ENCODE measurements at places on chromosomes 1 and 21.

DNA sequence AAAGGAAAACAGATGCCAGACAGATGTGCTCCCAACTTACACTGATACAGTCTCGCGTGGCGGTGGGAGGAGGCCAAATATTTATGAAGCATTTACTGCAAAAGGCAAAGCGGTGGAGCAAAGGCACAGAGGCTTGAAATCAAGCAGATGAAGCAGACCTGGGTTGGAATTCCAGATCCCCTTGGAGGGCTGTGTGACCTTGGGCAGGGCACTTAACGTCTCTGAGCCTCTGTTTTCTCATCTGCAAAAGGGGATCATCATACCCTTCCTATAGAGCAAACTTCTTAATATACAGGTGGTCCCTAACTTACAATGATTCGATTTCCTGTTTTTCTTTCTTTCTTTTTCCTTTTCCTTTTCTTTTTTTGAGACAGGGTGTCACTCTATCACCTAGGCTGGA lies 54.1 kb downstream of the IGSF21 start:
- DNase-seq: no peak

DNA sequence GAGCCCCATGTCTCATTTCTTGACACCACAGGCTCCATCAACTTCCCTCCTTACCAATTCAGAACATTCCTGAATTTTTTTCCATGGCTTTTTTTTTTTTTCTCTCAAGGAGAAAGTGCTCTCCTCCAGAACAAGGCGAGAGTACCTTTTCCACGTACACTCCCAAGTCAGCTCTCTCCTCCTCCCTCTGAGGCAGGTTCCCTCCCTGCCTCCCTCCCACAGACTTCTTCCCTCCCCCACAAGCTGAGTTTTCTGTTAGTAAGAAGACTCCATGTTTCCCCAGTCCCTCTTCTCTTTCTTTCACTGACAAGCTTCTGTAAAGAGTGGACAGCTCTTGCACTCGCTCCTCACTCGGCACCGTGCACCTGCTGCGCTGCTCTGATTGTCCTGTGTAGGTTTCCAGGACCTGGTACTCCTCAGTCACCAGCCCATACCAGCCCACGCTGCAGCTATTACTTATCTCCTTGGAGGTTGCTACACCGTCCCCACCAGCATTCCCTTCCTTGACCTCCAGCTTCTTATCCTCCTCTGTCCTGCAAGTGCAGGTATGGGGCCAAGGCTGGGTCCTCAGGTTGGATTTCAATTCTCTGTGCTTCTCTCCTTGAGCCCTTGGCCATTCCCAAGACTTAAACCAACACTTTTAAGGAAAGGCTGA lies 3.8 kb downstream of the TRAF5 start:
- DNase-seq: no peak

- DNase-seq: no peak
Measured at GRCh38 chr1:176638713-176639526, 175.9 kb downstream of the PAPPA2 start.

DNA sequence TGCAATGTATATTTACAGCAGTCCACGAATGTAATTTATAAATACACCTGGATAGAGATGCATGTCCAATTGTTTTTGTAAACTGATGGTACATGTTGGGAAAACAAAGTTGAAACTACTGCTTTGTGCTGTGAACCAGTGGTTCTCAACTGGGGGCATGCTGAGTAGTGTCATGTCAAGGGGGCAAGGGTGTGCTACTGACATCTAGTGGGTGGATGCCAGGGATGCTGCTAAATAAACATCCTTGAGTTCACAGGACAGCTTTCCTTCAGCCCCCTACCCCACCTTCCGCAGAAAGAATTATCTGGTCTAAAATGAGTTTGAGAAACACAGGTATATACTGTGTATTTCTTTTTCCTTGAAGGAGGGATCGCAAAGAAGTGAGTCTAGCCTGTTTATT lies 95.9 kb downstream of the RASAL2 start:
- DNase-seq: no peak

GRCh38 chr1:109615879-109616278 lies 3.5 kb downstream of the GNAT2 start:
- no peak for DNase-seq

- no peak for DNase-seq
Measured at GRCh38 chr1:25174730-25175612, 57.3 kb downstream of the SYF2 start.

GRCh38 chr1:244815600-244816099 lies 19.8 kb upstream of the COX20 start:
- no peak for DNase-seq

- no peak for DNase-seq
Measured at GRCh38 chr1:119984771-119985170, 84.7 kb downstream of the NOTCH2 start.

DNA sequence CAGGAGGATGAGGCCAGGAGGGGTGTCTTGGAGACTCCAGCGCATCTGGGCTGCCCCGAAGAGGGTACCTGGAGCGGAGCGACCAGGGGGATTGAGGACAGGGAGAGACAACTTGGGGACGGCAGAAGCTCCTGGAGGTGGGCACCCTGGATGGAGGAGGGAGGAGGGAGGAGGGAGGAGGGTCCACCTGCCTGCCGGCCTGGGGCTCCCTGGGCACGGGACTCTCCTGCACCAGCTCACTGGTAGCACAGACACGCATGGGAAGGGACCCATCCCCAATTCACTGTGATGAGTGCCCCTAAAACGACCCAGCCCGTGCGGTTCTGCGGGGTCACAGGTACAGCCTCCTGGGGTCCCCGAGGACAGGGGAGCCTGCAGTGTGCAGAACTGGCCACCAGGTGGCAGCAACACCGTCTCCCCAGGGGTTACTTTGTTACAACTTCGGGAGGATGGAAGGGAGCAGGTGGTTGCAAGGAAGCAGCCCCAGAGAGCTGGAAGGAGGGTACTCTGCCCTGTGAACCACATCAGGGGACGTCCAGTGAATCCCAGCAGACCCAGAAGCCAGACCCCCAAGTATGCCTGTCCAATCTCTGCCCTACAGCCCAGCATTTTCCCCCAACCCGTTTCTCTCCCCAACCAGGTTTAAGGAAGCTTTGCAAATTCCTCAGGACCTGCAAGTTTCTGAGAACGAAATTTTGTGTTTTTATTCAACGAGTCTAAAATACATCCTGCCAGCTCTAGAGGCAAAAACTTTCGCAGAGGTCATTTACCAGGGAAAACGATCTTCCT lies 482.4 kb downstream of the NPHP4 start:
- peak; percentile 57 for DNase-seq

DNA sequence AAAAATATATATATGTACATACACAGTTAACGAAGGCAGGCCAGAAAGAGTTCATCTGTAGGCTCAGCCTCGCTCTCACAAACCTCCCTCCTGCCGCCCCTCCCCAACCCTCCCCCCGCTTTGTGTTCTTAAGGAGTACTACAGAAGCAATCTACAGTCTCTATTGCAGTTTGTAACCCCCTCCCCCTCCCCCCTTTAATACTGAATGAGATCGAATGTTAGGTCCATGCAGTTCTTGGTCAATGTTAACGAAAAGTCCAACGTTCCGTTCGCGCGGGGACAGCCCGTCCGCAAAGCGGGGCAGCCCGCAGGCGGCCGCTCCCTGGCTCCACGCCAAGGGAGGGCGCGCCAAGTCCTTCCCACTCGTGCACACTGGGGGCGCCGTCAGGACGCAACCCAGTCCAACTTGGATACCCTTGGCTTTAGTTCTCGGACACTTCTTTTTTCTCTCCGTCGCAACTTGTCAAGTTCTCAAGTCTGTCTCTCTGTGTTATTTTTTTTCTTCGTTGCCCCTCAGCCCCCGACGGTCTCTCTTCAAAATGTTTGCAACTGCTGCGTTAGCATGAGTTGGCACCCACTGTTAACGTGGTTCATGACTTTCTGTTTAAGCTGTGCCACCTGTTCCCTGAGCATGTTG lies 2.2 kb downstream of the JUN start:
- DNase-seq: no peak

GRCh38 chr1:178931858-178932551 lies 61.1 kb upstream of the ANGPTL1 start:
- DNase-seq: no peak

DNA sequence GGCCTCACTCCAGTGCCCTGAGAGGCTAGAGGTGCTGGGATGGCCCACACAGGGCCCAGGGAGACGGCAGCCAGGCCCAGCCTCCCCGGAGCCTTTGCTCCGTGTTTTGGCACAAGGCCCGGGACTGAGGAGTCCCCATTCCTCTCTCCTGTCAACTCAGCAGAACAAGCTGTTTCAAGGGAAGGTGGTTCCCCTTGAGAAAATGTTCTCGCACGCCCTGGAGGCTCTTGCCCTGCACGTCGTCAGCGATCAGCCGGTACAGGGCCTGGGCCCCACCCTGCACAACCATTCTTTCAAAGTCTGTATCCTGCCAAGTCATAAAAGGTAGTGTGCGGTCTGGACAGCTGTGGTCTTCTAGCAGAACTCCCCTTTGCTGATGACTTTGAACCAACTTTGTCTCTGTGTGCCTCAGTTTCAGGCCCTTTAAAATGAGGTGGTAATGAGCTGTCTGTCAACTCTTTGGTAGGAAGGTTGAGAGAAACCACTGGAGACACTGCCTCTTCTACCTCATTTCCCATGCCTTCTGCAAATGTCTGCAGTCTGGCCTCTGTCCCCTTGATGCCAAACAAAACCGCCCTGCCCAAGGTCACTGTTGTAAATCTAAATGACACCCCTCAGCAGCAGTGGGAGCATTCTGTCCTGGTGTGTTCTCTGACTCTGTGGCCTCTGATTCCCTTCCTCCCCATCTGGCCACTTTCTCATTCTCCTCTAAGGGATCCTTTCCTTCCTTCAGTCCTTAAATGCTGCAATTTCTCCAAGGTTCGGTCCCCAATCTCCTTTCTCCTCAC lies 138.6 kb upstream of the JUN start:
- no peak for DNase-seq

DNA sequence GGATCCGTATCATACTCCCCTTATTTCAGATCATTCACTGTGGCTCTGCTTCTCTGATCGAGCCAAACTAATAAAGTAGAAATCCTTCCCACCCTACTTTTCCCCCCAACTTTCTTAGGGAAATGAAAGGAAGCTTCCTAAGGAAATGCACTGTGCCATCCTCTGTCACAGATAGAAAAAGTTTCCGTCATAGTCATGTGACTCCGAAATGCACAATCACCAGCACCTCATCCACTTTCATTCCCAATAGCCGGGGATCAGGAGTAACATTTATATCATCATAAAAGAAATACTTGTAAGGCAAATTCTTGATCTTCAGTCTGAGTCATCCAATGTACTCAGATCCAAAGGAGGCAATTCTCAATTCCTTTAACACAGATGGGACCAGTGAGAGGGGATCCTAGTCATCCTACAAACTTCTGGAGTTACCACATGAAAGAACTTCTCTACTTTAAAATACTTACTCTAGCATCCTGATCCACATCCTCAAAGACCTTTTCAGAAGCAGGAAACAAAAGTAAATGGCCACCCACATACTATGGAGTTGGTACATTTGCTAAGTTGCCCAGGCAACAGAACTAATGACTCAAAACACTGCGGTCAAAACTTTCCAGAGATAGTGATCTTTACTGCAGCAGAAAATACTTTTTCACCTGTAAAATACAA lies 97.8 kb upstream of the ZC3H11B start:
- DNase-seq: no peak

DNA sequence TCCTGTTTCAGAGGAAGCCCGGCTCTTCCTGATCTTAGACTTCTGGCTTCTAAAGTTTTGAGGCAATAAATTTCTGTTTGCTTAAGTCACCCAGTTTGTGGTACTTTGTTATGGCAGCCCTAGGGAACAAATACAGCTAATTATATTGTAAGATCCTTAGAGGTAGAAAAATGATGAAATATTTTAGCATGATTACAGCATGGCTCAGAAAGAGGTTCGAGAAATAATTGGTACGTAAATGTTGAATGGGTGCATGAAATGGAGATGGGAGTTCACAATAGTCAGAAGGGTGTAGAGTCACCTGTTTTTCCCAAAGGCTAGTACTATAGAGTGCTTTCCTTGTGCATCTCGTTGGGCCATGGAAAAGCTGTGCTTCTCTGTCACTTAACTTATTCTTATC lies 123.5 kb downstream of the RUNX1 start:
- no peak for DNase-seq

GRCh38 chr1:228721407-228721806 lies 13.9 kb upstream of the RHOU start:
- no peak for DNase-seq

GRCh38 chr1:217856342-217857034 lies 225.3 kb downstream of the SPATA17 start:
- DNase-seq: no peak

GRCh38 chr1:81430236-81430938 lies 370.3 kb upstream of the ADGRL2 start:
- DNase-seq: no peak

- peak; percentile 77 for DNase-seq
Measured at GRCh38 chr1:109655615-109656519, at the start of gene GSTM4. TSS of gene GSTM4 (plus strand) at chr1:109656099. CDS start at chr1:109656390, 291 bp downstream.

DNA sequence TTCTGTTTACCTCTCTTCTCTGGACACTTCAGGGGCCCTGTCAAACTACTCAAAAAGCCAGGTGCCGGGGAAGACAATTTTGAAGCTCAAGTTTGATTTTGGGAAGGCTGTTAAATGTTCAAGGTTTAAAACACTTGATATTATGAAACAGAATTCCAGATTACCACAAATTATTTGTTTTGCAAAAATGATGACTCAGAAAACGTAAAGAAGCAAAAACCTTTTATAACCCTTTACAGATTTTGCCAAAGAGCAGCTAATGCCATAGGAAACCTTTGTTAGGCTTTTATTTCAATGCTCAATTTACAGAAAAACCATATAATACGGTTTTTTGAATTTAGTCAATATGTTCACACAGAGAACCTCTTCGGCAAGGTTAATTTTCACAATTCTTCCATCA lies 593.4 kb upstream of the ZP4 start:
- DNase-seq: no peak

- no peak for DNase-seq
Measured at GRCh38 chr21:32281531-32281930, 2.7 kb upstream of the MIS18A start.

GRCh38 chr1:21260405-21261125 lies 29.7 kb downstream of the ECE1 start:
- no peak for DNase-seq

DNA sequence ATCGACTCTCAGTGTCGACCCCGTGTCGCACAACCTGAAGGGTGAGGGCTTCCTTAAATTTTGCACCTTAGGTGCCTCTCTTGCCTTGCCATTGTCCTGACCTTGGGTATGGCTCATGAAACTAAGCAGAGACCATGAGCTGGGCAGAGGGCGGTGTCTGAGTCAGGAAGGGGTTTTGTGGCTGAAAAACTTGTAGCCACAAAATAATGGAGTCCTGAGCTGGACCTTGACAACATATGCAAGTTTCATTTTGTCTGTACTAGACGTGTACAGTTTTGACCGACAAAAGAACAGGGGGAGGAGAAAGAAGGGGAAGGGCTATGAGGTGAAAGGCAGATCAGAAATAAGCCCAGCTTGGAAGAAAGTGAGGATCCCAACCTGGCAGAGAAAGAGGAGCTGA lies 8.3 kb upstream of the RUNX1 start:
- no peak for DNase-seq

GRCh38 chr1:184152434-184152898 lies 100.9 kb downstream of the TSEN15 start:
- DNase-seq: no peak

DNA sequence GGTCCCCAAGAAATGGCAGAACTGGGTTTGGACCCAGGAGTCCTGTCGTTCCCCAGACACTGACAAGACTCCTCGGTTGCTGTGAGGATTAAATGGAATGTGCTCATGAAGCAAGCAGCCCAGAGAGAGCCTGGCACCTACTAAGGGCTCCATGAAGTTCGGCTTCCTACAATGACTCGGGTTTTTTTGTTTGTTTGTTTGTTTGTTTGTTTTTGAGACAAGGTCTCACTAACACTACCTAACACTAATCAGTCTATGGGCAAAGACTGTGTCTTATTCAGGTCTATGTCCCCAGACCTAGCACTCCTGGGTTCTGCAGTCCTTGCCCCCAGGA lies 3.4 kb upstream of the LACTBL1 start:
- DNase-seq: no peak
